ENCODE measurements at places on chromosomes 5 and 9.

DNA sequence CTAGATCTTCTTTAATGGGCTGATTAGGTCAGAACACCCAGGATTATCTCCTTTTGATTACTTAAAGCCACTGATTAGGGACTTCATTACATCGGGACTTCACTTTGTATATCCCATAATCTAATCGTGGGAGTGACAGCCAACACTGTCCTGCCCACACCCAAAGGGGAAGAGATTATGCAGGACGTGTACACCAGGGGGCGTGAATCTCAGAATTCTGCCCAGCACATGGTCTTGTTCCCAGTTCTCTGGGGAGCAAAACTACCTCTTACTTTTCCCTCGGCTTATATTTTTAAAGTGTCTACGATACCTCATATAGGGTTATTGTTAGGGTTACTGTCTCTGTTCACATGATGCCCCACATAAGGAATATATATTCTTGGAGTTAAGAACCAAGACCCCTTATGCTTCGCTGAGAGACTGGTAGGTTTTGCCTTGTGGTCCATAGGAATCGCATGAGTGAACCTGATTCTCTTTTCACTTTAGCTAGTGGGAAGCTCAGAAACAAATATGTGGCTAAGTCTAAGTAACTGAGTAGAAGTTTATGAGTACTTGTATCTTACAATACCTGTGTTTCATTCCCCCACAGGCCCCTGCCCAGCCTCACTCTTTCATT lies 192.7 kb downstream of the GNA14 start:
- no peak for DNase-seq

GRCh38 chr9:33254211-33254610 lies 10.3 kb downstream of the BAG1 start:
- no peak for DNase-seq

DNA sequence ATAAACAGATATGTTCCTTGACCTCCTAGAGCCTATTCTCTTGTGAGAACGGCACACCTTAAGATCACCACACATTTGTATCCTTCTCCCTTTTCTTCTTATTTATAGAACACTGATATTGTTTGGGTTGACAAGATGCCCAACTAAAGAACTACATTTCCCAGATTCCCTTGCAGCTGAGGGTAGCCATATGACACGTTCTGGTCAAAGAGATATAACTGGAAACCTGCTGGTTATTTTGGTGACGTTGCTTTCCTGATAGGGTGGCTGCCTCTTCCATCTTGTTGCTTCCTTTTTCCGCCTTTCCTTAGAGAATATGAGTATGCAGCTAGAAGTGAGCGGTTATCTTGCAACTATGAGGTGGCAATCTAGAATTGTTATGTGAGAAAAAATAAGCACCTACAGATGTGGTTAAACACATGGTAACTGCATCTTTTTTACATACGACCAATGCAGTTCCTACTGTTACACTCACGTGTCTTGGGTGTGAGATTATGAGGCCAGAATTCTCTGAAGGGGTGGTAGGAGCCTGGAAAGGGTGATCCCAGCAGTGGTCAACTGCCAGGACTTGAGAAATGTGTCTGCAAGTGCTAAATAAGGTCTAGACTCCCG lies 72.9 kb downstream of the SEC61B start:
- no peak for DNase-seq

GRCh38 chr9:119933191-119933590 lies 564.0 kb upstream of the BRINP1 start:
- no peak for DNase-seq

GRCh38 chr9:107274953-107275422 lies 8.1 kb upstream of the RAD23B start:
- no peak for DNase-seq

DNA sequence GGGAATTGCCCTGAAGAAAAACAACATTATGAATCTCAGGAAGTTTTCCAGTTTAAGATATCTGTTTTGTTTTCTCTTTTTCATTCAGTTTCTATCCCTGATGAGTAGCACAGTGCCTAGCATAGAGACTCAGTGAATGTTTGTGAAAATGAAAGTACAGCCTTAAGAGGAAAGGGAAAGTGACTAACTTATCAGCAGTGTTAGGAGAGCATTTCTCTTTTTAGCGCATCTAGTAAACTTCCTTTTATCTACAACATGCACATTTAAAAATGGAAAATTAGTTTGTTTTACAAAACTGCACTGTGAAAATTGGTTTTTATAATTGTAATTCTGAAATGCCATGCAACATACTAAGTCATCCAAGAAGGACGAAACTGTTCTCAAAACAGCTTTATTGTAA lies 110.8 kb downstream of the SMARCA2 start:
- DNase-seq = no peak

Data from stimulated activated CD8-positive, alpha-beta memory T cell treated with anti-CD3 and anti-CD28 coated beads, Interleukin-12 subunit alpha, Interleukin-12 subunit beta, amount 100 ng/mL, for 4 hours (primary cell).